ENCODE measurements at places on chromosomes 4 and X.
A peak's percentile ranks its signal among the peaks of the same experiment; 100 is the strongest.

DNA sequence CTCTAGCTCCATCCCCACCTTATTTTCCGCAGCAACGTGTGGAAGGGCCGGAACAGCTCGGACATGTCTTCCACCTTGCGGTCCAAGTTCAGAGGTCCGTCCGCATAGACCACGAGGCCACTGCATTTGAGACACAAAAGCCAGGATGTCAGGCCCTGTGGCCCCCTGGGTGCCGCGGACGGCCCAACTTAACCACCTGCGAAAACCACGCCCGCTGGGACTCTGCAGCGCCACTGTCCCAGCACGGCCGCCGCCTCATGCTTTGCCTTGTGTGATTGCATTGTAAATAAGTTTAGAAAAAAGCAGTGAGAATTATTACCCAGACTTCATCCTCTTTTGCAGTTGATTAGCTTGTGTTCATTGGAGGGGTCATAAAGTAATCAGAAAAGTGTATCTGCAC lies 58.2 kb upstream of the MXD4 start:
- DNase-seq = peak; percentile 42

- DNase-seq = no peak
These were observed 61.3 kb upstream of the TXK start for GRCh38 chr4:48195374-48195773.

DNA sequence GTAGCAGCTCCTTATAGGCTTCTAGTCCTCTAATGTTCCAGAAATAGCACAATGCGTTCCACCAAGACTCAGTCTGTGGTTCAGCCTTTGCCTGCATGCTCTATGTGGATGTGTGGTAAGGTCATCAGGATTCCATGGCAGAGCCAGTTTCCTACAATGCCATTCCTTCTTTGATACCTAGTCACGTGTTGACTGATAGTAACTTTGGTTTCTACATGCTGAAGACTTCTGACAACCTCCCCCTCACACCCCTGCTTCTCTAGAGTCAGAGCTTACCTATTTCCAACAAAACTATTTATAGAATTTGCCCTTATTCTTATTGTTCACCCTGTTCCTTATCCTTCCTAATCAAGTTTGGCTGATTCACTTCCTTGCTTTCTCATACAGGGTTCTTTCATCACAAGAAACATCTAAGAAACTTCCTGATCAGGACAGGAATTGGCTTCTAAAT lies 81.1 kb downstream of the CT47B1 start:
- no peak for DNase-seq

GRCh38 chrX:131614241-131614640 lies 70.4 kb downstream of the OR13H1 start:
- no peak for DNase-seq

GRCh38 chrX:88202149-88202548 lies 544.9 kb upstream of the CPXCR1 start:
- no peak for DNase-seq

GRCh38 chrX:475926-476723 lies 89.4 kb upstream of the PPP2R3B start:
- DNase-seq = no peak

DNA sequence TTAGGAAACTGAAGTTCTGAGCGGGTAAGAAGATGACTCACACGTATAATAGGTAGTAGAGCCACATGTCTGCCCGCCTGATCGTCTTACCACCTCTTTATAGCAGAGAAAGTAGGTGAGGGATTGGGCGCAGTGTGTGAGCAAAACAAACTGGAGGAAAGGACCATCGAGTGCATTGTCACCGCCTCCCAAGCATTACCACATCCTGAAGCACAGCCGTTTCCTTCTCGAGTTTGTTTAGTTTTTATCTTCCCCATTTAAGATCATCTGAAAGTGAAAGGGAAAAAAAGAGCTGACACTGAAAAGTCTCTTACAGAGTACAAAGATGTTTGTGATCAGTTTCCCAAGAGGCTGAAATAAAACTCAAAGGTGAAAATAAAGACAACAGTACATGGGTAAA lies 14.8 kb downstream of the PDK3 start:
- peak; percentile 56 for DNase-seq

DNA sequence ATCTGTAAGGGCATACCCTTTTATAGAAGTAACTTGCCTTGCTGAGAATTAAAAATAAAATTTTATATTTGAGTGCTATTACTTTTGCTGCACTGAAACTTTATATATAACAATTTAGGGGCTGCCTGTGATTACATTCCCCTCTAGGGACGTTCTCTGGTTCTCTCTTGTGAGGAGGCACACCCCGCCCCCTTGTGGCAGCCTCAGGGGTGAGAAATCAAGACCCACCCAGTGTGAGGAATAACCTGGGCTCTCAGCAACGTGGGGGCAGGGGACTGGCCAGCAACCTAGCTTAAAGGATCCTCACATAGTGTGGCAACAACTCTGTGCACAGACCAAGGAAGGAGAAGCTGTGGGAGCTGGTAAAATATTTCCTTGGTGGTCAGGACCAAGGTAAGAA lies 43.7 kb downstream of the MAGEA9 start:
- DNase-seq = peak; percentile 66

GRCh38 chr4:158013858-158014257 lies 159.0 kb downstream of the GASK1B start:
- DNase-seq = no peak

DNA sequence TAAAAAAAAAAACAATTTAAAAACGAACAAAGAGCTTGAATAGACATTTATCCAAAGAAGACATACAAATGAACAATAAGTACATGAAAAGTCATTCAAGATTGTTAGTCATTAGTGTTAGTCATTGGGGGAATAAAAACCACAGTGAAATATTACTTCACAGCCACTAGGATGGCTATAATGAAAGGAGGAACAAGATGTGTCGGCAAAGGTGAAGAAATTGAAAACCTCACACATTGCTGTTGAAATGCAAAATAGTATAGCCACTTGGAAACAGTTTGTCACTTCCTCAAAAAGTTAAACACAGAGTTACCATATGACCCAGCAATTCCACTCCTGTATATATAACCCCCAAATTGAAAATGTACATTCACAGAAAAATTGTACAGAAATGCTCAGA lies 45.2 kb upstream of the SLC39A8 start:
- no peak for DNase-seq

Data from activated CD8-positive, alpha-beta memory T cell treated with anti-CD3 and anti-CD28 coated beads, Interleukin-2, amount 50 U/mL, for 48 hours (primary cell).